CD4-positive, alpha-beta T cell treated with Interleukin-12 subunit alpha and Interleukin-12 subunit beta, for 1 hour (primary cell): ENCODE measurements at places on chromosomes 16 and 17.

- DNase-seq, result no peak
Observed at GRCh38 chr16:17828012-17828411, 357.3 kb upstream of the XYLT1 start.

GRCh38 chr17:9006175-9006767, 15.0 kb upstream of the NTN1 start:
- no peak for DNase-seq

DNA sequence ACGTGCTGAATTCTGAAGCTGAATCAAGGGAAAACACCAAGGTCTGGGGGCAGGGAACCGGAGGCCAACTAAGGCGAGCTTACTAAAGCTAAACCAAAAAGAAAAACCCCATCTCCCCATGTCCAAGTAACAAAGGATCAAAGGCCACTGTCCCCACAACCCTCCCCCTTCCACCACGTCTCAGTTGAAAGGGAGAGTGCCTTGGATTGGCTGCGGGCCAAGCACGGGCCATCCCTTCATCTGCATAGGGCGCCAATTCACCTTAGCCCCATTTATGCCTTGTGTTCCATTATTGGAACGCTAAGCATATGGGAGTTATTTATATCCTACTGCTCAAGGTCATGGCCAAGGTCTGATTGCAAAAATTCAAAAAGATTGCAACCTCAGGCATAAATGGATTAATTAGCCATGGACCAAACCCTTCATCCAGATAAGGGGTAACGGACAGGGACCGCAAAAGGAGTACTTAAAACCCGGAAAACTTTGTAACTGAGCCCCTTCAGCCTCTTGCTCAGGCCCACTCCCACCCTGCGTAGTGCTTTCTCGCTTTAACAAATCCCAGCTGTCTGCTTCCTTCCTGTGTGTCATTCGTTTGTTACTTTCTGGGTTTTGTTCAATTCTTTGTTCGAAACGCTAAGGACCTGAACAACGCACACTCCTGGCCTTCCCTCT, 740 bp upstream of the ATP6V0D1 start:
- DNase-seq, result peak; percentile 50

DNA sequence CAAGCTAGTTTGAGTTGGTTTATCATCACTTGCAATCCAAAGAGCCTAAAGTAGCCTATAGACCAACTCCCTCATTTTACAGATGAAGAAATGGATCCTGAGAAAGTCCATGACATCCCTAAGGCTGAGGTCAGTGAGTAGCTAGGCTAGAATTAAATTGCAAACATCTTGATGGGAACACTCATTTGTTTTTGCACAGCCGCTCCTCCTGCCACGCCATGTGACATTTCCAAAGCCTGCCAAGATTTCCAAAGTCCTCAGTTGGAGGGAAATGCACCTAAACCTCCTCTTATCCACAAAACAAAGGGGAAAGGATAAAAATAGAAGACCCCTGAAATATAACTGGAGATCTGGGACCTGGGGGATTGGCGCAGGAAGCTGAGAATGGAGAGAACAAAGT, 15.0 kb downstream of the TMEM92 start:
- DNase-seq, result no peak

- no peak for DNase-seq
Observed at GRCh38 chr17:81380131-81380530, 15.1 kb upstream of the BAHCC1 start.

DNA sequence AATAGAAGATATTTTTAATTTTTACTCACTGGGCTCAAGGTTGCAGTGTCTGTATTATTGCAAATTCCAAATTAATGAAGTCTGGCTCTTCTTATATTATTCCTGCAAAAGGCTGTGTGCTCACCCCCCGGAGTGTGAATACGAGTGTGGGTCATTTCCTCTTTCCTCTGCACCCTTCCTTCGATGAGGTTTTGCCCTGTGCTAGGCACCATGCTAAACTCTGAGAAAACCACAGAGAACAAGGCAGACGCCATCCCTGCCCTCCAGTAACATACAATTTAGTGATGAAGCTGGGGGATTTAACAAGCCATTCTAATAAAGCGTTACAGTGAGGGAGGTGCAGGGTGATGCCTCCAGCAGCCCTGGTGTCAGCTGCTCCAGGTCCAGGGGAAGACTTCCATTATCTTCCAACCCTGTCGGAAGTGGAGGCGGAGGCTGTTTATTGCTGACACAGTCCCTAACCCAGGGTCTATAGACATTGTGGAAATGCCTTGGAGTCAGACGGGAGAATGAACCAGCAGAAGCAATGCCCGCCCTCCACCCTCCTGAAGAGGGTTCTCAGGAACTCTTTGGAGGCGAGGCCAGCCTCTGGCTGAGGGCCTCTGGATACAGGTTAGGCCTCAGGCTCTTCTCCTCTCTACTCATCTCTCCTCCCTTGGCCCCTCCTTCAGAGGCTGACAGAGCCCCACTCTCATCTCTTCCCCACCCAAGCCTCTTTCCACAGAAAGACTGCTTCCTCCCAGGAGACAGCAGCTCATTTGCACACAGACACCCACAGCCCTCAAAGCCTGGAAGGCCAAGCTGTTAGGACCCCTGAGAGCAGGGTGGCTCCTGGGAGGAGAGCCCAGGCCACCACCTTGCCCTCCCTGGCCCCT, 2.0 kb upstream of the ACE start:
- DNase-seq, result no peak

- DNase-seq, result no peak
Observed at GRCh38 chr16:30903002-30903401, 6.6 kb downstream of the CTF1 start.

DNA sequence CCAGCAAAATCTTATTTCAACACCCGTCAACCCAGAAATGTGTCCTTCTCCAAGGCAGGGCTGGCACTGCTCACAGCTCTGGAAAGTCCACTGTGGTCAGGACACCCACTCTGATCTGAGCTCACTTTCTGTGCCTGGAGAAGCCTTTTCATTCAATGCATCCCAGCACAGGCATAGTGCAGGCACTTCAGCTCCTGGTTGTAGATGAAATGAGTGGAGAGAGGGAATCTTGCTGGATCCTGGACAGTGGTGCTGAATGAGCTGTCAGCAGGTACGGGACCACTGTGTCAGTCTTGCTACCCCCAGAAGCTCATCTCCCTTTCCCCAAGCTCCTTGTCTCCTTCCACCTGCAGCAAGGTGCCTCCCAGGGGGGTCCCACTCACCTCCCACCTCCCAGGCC, 86.1 kb upstream of the SALL1 start:
- DNase-seq, result no peak

- no peak for DNase-seq
Observed at GRCh38 chr16:8967132-8967821, 3.6 kb upstream of the USP7 start.

- no peak for DNase-seq
Observed at GRCh38 chr16:27085182-27085581, 18.5 kb downstream of the C16orf82 start.

DNA sequence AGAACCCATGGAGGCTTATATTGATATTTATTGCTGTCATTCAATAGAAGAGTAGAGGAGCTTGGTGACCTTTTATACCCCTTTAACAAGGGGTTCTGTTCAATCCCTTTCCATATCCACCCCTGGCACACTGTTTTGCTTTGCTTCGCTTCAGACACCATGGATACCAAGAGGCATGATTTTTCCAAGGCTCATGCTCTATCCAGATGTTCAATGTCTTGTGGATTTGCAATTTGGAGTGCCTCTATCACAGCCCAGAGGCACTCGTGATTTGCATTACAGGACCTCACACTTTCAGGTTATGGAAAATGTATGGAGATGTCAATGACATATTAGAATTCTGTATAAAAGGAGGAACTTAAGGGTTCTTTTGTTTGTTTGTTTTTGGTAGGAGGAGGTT, 21.5 kb downstream of the CFAP20 start:
- no peak for DNase-seq

DNA sequence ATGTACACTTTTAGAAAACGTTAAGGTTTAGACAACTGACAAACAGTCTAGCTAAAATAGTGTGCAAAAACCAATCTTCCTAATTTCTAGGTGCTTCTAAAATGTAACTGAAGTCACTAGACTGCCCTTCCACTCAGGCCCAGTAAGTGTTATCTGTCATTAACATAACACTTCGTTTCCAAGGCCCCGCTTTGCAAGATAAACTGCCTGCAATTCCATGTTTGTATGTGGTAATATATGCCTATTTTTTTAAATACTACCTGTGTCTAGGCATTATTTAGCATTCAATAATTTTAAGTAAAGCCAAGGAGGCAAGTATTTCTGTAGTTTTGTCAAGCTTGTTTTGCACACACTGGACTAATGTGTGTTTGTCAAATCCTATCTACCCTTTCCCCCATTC, 3.2 kb downstream of the USP32 start:
- DNase-seq, result no peak

- no peak for DNase-seq
Observed at GRCh38 chr17:82912484-82913089, 72.8 kb upstream of the ZNF750 start.

DNA sequence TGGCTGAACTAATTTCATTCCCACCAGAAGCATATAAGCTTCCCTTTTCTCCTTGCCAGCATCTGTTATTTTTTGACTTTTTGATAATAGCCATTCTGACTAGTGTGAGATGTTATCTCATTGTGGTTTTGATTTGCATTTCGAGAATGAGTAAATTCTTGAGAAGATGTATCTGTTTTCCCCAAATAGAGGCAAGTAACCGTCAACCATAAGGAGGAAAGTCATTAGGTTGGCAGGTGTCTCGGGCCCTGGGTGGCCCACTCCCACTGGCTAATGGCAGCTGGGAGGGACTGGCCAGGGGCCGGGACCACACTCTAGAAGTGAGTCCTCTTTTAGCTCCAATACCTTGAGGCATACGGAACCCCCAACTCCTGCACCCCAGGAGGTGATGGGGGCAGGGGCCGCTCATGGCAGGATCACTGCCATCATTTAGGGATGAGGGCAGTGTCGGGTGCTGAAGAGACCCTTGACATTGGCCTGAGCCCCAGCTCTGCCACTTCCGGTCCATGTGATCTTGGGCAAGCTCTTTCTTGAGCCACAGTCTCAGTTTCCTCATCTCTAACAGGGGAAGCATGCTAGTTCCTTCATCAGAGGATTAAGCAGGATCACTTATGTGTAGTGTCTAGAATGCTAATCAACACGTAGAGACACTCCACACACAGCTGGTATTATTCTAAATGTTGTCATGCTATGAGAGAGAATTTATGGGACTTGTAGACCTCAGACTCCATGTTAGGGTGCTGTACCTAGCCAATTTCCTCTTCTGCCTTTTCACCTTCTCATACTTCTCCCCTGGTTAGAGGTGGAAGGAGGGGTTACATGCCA, 44.3 kb downstream of the RGS9 start:
- DNase-seq, result peak; percentile 24

GRCh38 chr17:65593855-65594845, 32.7 kb upstream of the AXIN2 start:
- no peak for DNase-seq

DNA sequence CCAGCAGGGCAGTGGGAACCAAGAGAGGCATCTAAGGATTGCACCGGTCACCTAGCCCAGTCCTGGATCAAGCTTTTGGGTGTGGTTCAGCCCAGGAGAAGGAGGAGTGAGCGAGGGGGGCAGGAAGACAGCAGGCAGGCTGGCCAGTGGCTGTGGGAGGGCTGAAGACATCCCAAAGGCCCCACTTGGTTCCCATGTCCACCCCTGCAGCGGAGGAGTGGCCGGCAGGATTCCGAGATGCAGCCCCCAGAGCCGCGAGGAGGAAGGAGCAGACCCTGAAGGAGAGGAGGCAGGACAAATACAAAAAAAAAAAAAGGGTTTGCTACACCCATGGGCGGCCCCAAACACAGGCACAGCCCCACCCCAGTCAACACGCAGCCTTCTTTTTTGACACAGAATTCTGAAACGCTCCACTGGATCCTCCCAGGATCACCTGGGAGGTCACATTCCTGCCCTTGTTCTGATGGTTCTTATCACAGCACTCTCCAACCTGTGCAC, 1.1 kb upstream of the SLC47A2 start:
- no peak for DNase-seq

DNA sequence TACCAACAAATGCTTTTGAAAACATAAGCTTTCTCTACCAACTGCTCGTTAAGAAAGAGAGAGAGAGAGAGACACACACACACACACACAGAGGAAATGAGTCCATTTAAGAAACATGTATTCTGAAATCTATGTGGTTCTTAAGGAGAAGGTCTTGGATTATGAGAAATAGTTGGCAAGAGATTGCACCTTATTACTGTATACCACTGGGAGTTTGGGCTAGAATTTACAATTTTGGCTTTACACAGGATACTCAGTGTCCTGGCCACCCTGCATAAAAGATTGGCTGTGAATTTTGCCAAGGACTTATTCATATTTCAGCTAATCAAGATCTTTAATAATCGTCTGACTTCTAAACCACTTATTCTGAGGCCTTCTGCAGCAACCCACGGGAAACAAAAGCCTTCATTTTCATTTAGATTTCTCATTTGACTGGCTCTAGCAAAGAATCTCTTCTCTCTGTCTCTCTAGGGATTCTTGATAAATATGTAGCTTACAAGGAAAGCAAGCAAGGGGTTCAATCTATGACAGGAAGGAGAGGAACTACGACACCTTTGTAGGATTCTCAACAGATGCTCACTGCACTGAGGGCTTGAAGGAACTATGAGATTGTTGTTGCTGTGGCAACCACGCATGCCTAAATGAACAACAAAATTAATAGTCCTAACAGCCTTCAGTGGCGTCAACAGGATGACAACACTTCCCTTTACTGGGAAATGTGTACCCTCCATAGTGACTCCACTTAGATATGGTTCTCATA, 75.3 kb upstream of the GNAO1 start:
- peak; percentile 2 for DNase-seq

- DNase-seq, result no peak
Observed at GRCh38 chr16:84434800-84435199, 66.5 kb downstream of the ATP2C2 start.

GRCh38 chr17:8726941-8727555, 17.6 kb downstream of the CCDC42 start:
- DNase-seq, result no peak

GRCh38 chr17:64128787-64129514, 993 bp downstream of the ERN1 start:
- DNase-seq, result no peak

DNA sequence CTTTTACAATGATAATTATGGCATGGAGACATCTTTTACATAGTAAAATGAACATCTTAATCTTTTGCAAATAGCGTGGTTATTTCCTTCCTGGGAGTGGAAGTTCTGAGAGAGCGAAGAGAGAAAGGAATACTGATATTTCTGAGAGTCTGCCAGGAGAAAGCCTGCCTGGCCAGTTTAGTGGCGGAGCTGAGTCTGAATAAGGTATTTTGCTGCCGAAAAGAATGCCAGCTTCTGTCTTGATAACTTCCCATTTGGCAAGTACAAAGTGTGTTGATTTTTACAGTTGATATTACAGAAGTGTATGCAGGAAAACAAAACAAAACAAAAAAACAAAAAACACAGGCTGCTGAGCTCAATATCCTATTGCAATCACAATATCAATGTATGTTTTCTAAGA, 55.9 kb downstream of the KCNJ2 start:
- no peak for DNase-seq

- DNase-seq, result no peak
Observed at GRCh38 chr17:8320990-8321389, 10.9 kb downstream of the ARHGEF15 start.

GRCh38 chr17:38896346-38896954, 26.6 kb downstream of the LASP1 start:
- no peak for DNase-seq
